ENCODE measurements at places on chromosomes 1 and 21.

DNA sequence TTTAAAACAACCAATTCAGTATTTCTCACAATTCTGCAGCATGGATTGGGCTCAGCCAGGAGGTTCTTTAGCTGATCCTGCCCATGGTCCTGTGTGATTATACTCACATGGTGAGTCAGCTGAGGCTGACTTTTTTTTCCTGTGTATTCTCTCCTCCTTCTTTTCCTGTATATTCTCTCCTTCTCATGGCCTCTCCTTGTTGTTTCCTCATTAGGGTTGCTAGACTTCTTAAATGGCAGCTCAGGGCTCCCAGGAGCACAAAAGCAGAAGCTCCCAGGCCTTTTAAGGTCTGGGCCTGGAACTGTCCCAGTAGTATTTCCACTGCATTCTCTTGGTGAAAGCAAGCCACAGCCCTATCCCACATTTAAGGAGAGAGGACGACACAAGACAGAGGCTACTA is 26.8 kb downstream of the VANGL1 start:
- no peak for DNase-seq

DNA sequence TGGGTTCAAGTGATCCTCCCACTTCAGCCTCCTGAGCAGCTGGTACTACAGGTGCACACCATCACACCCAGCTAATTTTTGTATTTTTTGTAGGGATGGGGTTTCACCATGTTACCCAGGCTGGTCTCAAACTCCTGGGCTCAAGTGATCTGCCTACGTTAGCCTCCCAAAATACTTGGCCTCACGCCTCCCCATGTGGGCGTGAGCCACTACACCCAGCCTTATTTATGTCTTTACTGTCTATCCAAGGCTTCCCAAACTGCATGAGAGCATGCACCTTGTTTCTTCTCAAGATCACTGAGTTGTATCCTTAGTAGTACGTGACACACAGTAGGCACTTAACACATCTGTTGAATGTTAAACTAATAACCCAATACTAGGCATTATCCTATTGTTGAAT is 14.2 kb downstream of the WASF2 start:
- DNase-seq, result no peak

GRCh38 chr1:41484402-41485241 is at the start of gene EDN2:
Gene EDN2 (minus strand): TSS chr1:41484683. CDS start chr1:41484601, 82 bp downstream.
- peak; percentile 91 for DNase-seq

GRCh38 chr1:159870704-159871103 is 8.2 kb upstream of the VSIG8 start:
- DNase-seq, result no peak

DNA sequence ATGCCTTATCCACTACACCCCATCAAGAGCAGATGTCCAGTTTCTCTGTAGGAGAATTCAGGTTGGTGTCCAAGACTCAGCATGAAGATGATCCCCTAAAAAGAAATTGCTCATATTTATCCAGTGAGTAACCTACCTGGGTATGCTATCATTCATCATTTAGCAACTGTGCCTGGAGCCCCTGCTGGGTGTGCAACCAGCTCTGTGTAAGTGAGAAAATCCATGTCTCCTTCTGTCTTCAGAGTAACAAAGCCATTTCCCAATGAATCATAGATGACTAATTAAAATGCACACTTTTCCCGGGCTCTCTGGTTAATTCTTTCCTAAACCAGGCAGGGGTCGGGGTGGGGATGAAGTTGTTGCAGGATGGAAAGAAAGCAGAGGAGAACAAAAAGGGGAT is 35.8 kb downstream of the OLFML3 start:
- no peak for DNase-seq
